ENCODE measurements at places on chromosomes 11 and 22. TPM values are rescaled to one million over a fixed set of nuclear protein-coding genes. Genes with fewer than 3 reads are reported as not detected.
A peak's percentile ranks its signal among the peaks of the same experiment; 100 is the strongest.

DNA sequence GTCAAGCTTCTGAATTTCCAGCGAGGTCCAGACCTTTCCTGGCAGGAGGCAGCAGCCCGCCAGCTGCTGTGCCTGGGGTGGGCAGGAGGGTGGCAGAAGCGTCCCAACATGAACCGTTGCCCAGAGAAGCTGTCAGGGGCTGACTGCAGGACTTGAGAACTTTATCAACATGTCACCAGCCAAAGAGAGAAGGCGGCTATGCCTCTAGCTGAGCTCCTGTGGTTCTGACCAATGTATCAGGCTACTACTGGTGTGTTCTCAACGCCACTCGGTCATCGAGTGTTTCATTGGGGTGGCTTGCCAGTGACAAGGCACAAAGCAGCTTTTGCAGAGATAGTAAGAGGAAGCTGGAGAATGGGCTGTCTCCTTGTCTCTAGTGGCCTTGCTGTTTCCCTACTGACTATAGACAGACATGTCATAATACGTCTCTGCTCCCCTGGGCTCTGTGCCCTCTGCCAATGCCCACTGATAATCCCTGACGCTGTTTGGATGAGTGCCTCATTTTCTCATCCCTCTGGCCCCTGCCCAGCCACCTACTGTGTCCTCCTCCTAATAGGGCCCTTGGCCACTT is 17.6 kb upstream of the ASCC2 start:
- no peak overlapping the region for H3K27ac ChIP-seq
- H3K36me3 ChIP-seq = no peaks in the 10 kb centered on the region
- no peaks in the 10 kb centered on the region for H3K4me1 ChIP-seq
- DNase-seq = no peak
- H3K4me3 ChIP-seq = no peak overlapping the region

The SOX6 gene
- not detected for total RNA-seq

GRCh38 chr11:74480688-74481417 is 12.7 kb downstream of the LIPT2 start:
- H3K4me3 ChIP-seq = no peak overlapping the region
- no peaks in the 10 kb centered on the region for H3K27me3 ChIP-seq
- H3K27ac ChIP-seq = no peak overlapping the region
- no peaks in the 10 kb centered on the region for H3K4me1 ChIP-seq

The KRTAP5-7 gene
- total RNA-seq = not detected

GRCh38 chr22:43393132-43393843 is 18.5 kb upstream of the MPPED1 start:
- no peaks in the 10 kb centered on the region for H3K36me3 ChIP-seq
- no peak for DNase-seq
- H3K4me1 ChIP-seq = peaks cover 3% of the 10 kb centered on the region
- H3K27me3 ChIP-seq = no peaks in the 10 kb centered on the region
- H3K4me3 ChIP-seq = no peak overlapping the region

DNA sequence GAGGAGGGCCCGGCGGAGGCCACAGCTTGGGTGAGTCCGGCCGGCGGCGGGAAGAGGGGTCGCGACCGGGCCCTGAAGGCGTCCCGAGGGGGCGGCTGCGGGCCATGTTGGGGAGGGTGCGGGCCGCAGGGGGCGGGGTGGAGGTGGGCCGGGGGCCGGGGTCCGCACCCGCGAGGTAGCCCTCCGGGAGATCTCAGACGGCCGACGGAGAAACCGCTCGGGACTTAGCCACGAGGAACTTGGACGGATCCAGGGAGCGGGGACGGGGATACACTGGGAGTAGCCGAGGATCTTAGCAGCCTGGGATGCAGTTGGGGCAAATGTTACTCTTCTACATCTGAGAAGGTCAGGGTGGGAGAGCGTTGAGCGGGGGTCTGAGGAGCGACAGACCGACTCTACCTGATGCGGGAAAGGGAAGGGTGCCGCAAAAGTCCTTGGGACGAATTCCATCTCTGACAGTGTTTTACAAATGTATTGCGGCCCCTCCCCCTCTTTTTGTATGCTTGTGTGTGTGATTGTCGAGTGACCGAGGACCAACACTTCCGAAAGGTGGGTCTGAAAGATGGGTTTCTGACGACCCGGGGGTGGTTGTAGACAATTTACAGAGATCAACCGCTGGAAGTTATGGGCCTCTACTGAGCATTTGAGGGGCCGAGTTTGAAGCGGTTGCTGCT is 658 bp downstream of the STIP1 start:
- H3K27ac ChIP-seq = no peak overlapping the region
- no peaks in the 10 kb centered on the region for H3K36me3 ChIP-seq
- H3K4me1 ChIP-seq = no peaks in the 10 kb centered on the region

DNA sequence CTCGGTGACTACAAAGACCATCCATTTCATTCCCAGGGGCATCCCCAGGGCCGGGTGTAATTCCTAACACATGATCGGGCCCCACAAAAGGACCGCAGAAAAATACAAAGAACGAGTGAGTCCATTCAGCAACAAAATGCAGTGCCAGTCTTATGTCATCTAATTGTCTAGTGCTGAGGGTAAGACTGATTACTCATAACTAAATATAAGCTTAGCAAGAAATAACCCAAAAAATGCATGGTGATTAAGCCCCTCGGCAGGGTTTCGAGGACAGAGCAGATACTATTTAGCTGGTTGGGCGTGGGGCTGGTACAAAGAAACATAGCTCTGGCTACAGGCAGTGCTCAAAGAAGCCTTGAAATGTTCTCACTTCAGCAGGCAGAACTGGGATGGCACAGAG is 1078.9 kb downstream of the OPCML start:
- H3K4me3 ChIP-seq = no peak overlapping the region
- H3K27ac ChIP-seq = no peak overlapping the region
- H3K36me3 ChIP-seq = no peaks in the 10 kb centered on the region
- H3K27me3 ChIP-seq = no peaks in the 10 kb centered on the region
- H3K4me1 ChIP-seq = peaks cover 20% of the 10 kb centered on the region

DNA sequence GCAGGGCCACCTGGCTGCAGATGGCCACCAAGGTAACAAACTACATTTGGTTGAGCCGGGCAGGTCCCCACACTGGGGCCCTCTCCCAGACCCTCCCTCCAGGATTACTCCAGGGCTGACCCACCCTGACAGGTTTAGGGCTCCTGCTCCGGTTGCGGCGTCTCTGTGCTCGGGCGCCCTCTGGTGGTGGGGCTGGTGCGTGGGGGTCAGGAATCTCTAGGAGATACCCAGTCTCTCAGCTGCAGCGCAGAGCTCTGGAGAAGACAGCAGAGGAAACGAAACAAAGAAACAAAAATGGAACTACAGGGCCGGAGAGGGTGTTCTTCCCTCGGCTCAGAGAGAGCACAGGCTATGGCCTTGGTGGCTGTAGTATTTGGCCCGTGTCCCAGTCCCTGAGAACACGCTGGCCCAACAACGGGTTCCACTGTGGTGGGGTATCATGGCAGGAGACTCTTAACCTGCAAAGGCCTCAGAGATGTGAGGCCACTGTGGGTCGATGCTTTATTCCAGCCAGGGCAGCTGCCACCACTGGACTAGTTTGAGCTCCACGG is 2.4 kb downstream of the C11orf96 start:
- no peaks in the 10 kb centered on the region for H3K4me1 ChIP-seq
- peaks cover 55% of the 10 kb centered on the region for H3K27me3 ChIP-seq
- DNase-seq = no peak
- H3K36me3 ChIP-seq = no peaks in the 10 kb centered on the region

DNA sequence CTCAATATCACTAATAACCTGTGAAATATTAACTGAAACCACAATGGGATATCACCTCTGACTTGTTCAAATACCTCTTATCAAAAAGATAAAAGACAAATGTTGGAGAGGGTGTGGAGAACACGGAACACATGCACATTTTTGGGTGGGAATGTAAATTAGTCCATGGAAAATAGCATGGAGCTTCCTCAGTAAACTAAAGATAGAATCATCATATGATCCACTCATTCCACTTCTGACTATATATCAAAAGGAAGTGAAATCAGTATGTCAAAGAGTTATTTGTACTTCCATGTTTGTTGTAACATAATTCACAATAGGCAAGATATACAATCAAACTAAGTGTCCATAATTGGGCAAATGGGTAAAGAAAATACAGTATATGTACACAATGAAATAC is 57.4 kb downstream of the TYR start:
- H3K4me1 ChIP-seq = no peaks in the 10 kb centered on the region
- no peaks in the 10 kb centered on the region for H3K27me3 ChIP-seq
- no peaks in the 10 kb centered on the region for H3K36me3 ChIP-seq
- H3K27ac ChIP-seq = no peak overlapping the region
- no peak for DNase-seq

- peak; percentile 69 for DNase-seq
- H3K4me1 ChIP-seq = peaks cover 8% of the 10 kb centered on the region
- H3K27me3 ChIP-seq = no peaks in the 10 kb centered on the region
- H3K27ac ChIP-seq = peak overlapping the region; percentile 71
- no peaks in the 10 kb centered on the region for H3K36me3 ChIP-seq
Measured at GRCh38 chr11:34234086-34234740, 123.6 kb downstream of the ABTB2 start.

The BATF2 gene
- total RNA-seq = 2.0 TPM

The GAS2 gene
- total RNA-seq = 1.7 TPM

GRCh38 chr22:29715705-29716104 is 4.1 kb upstream of the CABP7 start:
- no peak for DNase-seq
- H3K27me3 ChIP-seq = peaks cover 23% of the 10 kb centered on the region
- H3K4me1 ChIP-seq = peaks cover 4% of the 10 kb centered on the region
- H3K27ac ChIP-seq = no peak overlapping the region

The TSSK2 gene
- not detected for total RNA-seq

DNA sequence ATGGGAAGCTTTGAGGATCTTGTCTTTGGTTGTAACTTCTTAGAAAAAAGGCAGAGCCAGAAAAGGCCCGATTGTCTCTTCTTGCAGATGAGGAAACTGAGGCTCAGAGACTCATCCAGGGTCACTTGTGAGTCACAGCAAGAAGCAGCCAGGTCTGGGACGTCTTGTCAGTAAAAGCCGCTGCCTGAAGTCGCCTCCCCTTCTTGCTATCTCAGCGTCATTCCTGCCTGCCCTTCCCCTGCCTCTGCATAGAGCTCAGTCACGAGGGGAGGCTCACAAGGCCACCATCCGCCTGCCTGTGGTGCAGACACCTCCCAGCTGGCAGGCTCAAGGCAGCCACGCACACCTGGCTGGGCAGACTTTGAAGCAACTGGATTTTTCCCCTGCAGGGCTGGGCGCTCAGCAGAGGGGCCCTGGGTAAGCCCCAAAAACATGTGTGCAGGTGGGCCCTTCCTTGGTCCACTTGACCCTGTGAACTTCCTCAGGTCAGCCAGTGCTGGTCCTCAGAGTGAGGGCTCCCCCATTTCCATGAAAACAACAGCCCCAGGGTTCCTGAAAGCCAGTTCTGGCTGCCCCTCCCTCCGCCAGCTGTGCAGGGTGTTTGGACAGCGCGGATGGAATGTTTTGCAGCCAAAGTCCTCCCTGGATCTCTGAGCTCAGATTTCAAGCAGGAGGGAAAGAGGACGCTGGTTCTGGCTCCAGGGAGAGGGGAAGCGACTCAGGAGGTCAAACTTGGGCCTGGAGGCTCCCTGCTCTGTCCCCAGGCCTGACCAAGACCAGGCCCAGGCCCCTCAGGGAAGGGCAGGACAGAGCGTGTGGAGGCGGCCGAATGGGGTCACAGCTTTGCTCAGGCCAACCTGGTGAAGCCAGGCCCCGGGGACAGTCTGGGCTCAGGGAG is 6.0 kb upstream of the RAB3IL1 start:
- H3K4me1 ChIP-seq = peaks cover 15% of the 10 kb centered on the region
- no peaks in the 10 kb centered on the region for H3K36me3 ChIP-seq
- peak; percentile 62 for DNase-seq

The MPEG1 gene
- not detected for total RNA-seq

- no peaks in the 10 kb centered on the region for H3K27me3 ChIP-seq
- no peak overlapping the region for H3K27ac ChIP-seq
- no peaks in the 10 kb centered on the region for H3K36me3 ChIP-seq
- no peak overlapping the region for H3K4me3 ChIP-seq
Measured at GRCh38 chr11:85236211-85236610, 390.9 kb downstream of the DLG2 start.

DNA sequence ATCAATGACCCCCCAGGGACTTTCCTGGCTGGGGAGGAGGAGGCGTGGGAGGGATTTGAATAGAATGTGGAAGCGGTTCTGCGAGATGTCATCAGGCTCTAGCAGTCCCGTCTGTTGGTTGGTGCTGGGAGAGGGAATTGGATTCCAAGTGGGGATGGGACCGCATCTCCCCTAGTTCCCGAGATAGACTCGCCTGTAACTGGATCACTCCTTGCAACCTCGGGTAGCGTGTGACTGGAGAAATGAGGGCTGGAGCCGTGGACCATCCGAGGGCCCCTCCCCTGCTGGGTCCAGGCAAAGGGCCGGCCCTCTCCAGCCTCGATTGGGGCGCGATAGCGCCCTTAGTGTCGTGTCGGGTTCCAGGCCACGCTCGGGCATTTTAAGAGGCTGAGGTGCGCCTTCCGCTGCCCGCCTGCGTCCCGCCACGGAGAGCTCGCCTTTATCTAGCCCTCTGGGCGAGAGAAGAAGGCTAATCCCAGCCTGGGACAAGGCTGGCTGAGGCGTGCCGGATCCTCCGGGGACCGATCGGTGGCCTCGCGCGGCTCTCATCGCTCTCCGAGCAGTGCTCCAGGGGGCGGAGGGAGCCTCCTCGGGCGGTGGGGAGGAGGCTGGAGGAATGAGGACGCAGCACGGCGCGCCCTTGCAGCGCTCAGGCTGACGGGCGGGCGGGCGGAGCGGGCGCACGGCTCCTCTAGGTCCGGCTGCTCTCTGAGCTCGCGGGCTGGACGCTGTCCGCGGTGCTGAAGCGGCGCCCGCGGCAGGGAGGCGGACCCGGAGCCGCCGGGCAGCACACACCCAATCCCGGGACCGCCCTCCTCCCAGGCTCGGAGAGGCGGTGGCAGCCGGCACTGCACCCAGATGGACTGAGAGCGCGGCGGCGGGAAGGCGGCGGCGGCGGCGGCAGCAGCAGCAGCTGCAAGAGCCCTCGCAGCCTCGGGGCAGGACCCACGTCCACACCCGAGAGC is 107.8 kb downstream of the OSBP2 start:
- no peak overlapping the region for H3K27ac ChIP-seq
- H3K4me1 ChIP-seq = peaks cover 14% of the 10 kb centered on the region

The MOV10L1 gene
- not detected for total RNA-seq

- H3K27me3 ChIP-seq = no peaks in the 10 kb centered on the region
- no peak for DNase-seq
- H3K27ac ChIP-seq = no peak overlapping the region
- H3K4me3 ChIP-seq = no peak overlapping the region
- peaks cover 48% of the 10 kb centered on the region for H3K36me3 ChIP-seq
Measured at GRCh38 chr11:20059587-20060021, 100.7 kb downstream of the DBX1 start.

GRCh38 chr11:86144846-86145245 is 76.0 kb upstream of the PICALM start:
- no peaks in the 10 kb centered on the region for H3K27me3 ChIP-seq
- DNase-seq = no peak
- H3K36me3 ChIP-seq = no peaks in the 10 kb centered on the region
- H3K4me3 ChIP-seq = no peak overlapping the region
- peaks cover 5% of the 10 kb centered on the region for H3K4me1 ChIP-seq

- no peak overlapping the region for H3K27ac ChIP-seq
- no peak for DNase-seq
- no peaks in the 10 kb centered on the region for H3K36me3 ChIP-seq
- no peaks in the 10 kb centered on the region for H3K4me1 ChIP-seq
Measured at GRCh38 chr11:16352707-16353106, 3.6 kb downstream of the SOX6 start.

- no peak overlapping the region for H3K27ac ChIP-seq
- DNase-seq = no peak
- no peaks in the 10 kb centered on the region for H3K4me1 ChIP-seq
- no peaks in the 10 kb centered on the region for H3K27me3 ChIP-seq
Measured at GRCh38 chr11:72441752-72442207, 7.4 kb upstream of the CLPB start.

The FAM111B gene
- total RNA-seq = 40.0 TPM

The APOL3 gene
- total RNA-seq = not detected

The OR4D6 gene
- not detected for total RNA-seq

GRCh38 chr11:35126879-35127581 is 11.9 kb upstream of the CD44 start:
- H3K36me3 ChIP-seq = no peaks in the 10 kb centered on the region
- no peak for DNase-seq
- H3K27me3 ChIP-seq = no peaks in the 10 kb centered on the region
- H3K4me1 ChIP-seq = no peaks in the 10 kb centered on the region
- no peak overlapping the region for H3K4me3 ChIP-seq
- H3K27ac ChIP-seq = no peak overlapping the region
